NCI-H2171 (cell line): ENCODE measurements at places on chromosomes 3 and 15.

- DNase-seq: no peak
These were observed 17.2 kb downstream of the CCDC80 start for GRCh38 chr3:112623717-112624116.

DNA sequence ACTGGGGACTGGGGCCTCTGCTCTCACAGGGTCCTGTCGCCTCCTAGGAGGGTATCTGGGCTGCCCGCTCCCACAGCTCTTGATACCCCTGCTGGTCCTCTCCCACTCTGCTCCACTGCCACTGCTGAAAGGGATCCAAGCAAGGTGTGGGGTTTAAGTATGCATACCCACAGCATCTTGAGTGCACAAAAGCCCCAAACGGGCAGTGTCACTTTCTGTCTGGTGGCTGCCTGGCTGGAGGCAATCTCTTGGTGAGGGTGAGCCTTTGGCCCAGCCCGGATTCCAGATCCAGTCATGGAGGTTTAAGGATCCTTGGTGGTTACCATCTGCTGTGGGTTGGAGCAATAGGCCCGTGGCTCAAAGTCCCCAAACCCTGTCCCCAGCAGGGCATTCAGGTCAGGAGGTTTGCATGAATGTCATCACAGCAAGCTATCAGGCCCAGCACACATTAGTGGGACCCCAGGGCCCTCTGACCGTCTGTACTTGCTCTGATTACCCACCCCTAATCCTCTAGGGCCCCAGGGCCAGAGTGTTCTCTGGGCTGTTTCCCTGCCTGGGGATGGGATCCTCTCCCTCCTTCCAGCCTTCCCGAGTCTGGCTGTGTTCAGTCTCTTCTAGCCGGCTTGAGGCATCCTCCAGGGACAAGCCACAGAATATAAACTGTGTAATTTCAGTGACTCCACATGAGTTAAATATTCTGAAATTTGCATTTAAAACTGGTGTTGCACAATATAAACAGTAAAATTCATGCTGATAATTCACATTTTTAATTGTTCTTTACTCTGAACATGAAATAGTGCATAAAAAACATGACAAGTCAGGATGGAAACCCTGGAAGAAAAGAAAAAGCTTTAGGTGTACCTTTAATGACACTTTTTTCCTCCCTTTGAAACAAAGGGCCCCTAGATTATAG is 4.9 kb upstream of the TJP1 start:
- no peak for DNase-seq

DNA sequence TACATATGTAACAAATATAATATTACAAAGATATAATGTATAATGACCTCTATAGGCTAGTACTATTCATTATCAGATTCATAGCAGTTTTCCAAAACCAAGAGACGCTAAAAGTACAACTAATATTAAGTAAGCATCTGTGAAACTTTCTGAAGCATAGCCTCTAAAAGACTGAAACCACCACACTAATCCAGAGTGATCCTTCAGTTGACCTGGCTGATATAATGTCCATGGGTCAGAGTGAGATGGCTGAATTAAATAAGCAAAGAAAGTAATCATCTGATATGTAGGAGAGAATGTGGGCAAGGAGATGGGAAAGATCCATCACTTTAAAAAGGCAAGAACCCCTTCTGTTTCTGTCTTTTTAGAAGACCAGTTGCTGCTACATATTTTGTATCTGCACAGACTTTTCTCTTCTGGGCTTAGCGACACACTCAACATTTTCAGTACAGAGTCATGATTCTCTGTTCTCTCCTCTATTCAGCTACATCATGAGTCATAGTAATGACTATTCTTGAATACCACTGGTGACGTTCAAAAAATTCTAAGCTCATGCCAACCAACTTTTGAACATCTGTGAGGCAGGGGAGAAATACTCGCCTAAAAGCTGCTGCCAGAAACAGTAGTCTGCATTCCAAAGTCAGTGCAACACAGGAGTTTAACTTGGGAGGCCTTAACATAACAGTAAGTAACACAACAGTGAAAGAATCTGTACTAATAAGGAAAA is 149.6 kb downstream of the MAGI1 start:
- DNase-seq: no peak

- no peak for DNase-seq
These were observed 59.8 kb upstream of the UNC13C start for GRCh38 chr15:53918180-53919079.

- DNase-seq: no peak
These were observed 60.7 kb downstream of the ST3GAL6 start for GRCh38 chr3:98823791-98824190.

DNA sequence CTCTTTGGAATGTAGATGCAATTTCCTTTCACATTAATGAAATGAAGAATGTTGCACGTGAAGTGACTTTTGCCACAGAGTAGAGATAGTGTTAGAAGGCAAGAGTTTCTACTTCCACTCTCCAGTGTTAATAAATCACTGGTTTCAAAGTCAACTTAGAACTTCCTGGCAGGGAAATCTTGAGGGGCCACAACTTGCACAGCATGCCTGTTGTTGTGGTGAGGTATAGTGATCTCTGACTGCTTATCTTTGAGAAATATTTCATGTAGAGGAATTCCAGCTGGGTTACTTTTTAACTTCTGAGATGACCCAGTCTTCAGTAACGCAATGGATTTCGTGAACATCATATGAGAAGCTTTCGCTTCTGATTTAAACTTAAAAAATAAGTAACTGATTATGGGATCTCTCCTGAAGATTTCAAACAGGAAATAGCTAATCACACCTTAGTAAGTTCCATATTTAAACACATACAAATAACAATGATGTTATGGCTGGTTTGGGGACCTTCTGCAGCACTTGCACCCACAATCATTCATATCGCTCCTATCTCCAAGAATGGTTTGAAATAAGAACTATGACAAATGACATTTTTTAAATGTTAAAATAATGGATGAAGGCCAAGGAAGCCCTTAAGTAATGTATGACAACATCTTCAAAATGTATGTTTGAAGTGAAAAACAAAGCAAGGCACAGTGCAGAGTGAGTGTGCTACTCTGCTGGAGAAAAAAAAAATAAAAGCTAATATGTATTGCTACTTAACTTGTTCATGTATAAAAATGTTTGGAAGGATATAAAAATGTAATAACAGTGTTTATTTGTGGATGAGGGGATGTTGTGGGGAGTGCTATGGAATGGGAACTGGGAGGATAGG is 726.5 kb upstream of the NECTIN3 start:
- DNase-seq: no peak

GRCh38 chr3:188489639-188490405 is 335.9 kb downstream of the LPP start:
- DNase-seq: no peak
